ENCODE measurements at places on chromosomes 3 and 15. TPM values are rescaled to one million over a fixed set of nuclear protein-coding genes. Genes with fewer than 3 reads are reported as not detected.

GRCh38 chr15:88487796-88488523, 20.5 kb downstream of the MRPS11 start:
- no peak for DNase-seq

- DNase-seq: no peak
These were observed 12.8 kb upstream of the UTS2B start for GRCh38 chr3:191343115-191343514.

- no peak for DNase-seq
These were observed 263.3 kb downstream of the NEK10 start for GRCh38 chr3:27105904-27106303.

DNA sequence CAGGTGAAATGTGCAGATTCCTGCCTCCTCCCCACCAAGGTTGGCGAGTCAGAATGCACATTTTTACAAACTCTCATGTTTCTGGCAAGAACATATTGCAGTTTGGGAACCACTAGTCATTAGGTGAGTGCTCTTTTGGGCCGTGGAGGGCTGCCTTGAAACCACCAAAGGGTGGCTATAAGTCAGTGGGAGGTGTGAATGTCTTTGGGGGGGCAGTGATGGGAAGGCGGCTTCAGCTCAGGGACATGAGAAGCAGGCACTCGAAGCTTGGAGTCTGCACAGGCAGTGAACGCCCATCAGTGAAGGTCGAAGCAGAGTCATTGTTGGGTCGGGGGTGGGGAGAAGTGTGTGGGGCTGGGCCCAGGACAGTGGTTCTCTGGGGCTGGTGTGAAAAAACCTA, 1.1 kb downstream of the NOX5 start:
- no peak for DNase-seq

GPR176 gene
- total RNA-seq: 27.1 TPM

ASB14 gene
- total RNA-seq: not detected

SEC11A gene
- total RNA-seq: 40.7 TPM

- DNase-seq: no peak
These were observed 131.9 kb downstream of the B3GALNT1 start for GRCh38 chr3:160973067-160973809.

- DNase-seq: no peak
These were observed 15.6 kb downstream of the CLDN1 start for GRCh38 chr3:190306513-190307163.

RBM5 gene
- 201 TPM for total RNA-seq

DNA sequence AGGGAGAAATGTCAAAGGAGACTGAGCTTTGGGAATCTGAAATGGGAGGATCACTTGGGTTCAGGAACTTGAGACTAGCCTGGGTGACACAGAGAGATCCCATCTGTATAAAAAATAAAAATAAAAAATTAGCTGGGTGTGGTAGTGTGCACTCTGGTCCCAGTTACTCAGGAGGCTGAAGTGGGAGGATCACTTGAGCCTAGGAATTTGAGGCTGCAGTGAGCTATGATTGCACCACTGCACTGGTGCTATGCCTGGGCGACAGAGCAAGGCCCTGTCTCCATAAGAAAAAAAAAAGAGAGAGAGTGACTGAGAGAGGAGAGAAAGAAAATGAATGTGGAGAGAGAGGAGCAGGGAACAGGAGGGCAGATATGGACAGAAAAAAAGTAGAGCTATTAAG, 72.8 kb downstream of the SENP2 start:
- DNase-seq: no peak

DNA sequence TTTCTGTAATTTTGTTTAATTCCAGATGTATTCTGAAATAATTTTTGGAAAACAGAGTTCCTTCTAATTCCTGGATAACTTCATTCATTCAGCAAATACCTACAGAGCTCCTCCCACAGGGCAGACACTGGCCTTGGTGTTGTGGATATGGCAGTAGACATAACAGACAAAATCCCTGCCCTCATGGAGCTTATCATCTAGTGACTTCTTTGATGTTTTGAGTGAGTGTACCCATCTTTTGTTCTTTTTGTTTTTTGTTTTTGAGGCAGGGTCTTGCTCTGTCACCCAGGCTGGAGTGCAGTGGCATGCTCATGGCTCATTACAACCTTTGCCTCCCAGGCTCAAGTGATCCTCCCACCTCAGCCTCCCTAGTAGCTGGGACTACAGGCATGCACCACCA, 21.1 kb downstream of the DET1 start:
- DNase-seq: no peak

IL17RD gene
- total RNA-seq: 8.8 TPM

DNA sequence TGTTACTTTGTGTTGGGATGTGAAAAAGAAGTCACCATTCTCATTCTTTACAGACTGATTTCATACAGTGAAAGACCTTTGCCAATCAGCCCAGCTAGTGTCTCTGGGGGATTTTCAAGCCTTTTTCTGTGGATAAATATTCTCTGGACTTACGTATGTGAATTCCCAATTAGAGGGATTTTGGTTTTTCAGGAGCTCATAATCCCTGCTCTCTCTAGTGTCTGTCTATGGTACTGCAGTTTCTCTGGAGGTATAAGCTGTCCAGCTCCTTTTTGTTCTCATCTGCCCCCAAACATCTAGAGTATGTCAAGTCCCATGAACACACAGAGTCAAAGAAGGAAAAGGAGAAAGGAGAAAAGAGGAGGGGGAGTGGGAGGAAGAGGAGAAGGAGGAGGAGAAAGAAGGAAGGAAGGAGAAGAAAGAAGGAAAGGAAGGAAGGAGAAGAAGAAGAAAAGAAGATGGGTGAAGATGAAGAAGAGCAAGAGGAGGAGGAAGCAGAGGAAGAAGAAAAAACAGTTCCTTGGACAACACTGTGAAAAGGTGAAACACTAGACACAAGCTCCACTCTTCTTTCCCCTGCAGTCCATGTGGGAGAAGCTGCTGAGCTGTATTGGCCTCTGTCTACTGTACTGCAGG, 218.6 kb downstream of the GREM1 start:
- no peak for DNase-seq

- no peak for DNase-seq
These were observed 15.1 kb downstream of the U2SURP start for GRCh38 chr3:143016321-143016972.

GRCh38 chr3:61114316-61114953, 136.8 kb downstream of the FHIT start:
- DNase-seq: no peak

GRCh38 chr15:70752193-70752635, 11.1 kb downstream of the UACA start:
- DNase-seq: no peak

CD200R1 gene
- total RNA-seq: 1.2 TPM

DNAH1 gene
- 18.1 TPM for total RNA-seq

DNA sequence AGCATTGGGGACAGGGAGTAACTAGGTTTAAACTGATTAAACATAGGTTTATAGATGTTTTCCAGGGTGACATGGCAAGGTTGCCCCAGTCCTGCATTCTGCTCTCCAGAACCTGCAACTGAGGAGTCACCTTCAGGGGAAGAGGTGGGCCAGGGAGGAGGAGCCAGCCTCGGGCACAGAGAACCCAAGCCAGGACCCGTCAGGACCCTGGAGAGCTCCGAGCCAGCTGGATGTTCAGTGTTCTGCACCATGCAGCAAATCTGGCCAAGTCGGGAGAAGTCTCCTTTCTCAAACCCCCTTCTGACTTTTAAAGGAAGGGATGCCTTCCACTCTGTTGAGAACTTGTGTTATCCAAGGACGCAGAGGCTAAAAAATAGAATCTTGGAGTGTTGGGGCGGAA, 62.1 kb upstream of the SLC6A11 start:
- no peak for DNase-seq

DNA sequence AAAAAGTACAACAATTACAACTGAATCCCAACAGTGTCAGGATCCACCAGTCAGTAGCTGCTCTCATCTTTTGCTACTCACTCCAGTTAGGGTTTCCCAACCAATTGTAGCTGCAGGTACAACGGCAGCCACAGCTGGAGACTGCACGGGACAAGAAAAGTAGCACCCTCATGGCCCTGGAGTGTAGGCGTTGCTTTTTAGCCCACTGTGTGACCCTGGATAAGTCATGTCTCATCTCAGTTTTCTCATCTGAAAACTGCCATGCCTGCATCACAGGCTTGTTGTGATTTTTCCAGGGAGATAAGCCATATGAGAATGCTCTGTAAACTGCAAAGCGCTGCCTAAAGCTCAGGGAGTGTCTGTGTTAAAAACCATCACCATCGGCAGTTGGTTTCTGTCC, 535.6 kb upstream of the IL12A start:
- DNase-seq: no peak

DNA sequence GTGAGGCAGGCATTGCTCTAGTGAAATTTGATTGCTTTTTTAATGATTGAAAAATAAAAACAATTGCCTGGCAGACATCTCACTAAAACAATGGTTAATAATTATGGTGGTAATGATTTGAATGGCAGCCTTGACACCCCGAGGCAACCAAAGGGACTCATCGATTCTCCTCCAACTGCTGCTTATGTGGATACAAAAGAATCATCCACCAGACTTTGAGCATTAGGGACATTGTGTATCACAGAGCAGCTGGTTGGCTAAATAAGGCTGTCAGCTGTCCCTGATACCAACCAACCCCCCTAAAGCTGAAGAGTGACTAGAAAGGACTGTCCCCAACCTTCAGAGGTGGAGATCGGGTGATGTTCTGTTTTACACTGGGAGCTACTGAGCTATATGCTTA, 1.7 kb upstream of the CD47 start:
- no peak for DNase-seq

TIGIT gene
- total RNA-seq: 1.1 TPM

- no peak for DNase-seq
These were observed 703.3 kb upstream of the LMCD1 start for GRCh38 chr3:7798276-7798675.

CYP19A1 gene
- total RNA-seq: not detected

DNA sequence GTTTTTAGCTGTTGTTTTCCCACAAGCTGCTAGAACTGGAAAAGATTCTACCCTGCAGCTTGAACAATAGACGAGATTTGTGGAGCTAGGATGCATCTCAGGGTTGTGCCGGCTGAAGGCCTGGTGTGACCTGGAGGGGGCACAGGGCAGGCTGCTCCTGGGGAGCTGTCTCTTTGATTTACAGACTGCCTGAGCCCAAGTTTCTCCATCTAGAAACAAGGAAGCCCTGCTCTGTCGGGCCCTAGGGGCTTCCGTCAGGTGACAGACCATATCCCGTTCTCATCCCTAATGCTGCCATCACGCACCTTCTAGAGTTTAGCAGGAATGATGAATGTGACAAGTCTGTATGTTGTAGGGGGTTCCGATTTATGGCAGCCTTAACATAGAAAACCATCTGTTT, 7.9 kb upstream of the CPNE9 start:
- no peak for DNase-seq

GRCh38 chr15:28913171-28913765, 27.5 kb downstream of the APBA2 start:
- DNase-seq: no peak

GRCh38 chr3:60149501-60149900, 1099.7 kb upstream of the CFAP20DC start:
- DNase-seq: no peak

GRCh38 chr3:41073190-41073589, 126.1 kb upstream of the CTNNB1 start:
- no peak for DNase-seq

ATP13A5 gene
- 2.2 TPM for total RNA-seq

SERP1 gene
- 59.2 TPM for total RNA-seq

DNA sequence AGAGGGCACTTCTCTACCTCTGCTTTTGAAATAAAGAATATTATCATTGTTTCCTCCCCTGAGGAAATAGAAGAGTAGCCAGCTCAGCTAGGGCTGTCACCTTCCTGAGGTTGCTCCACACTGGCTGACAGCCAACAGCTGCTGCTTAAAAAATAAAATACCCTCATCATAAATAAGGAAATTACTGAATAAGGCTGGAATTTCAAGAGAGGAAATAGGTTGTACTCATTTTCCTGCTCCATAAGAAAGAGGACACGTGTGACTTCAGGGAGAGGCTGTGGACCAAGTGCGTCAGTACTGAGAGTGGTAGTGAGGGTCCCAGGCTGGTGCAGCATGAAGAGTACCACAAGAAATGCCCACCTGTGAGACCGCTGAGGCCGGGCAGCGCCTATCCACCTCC, 8.1 kb upstream of the C2CD4B start:
- DNase-seq: no peak

SLCO2A1 gene
- 3.4 TPM for total RNA-seq

DNA sequence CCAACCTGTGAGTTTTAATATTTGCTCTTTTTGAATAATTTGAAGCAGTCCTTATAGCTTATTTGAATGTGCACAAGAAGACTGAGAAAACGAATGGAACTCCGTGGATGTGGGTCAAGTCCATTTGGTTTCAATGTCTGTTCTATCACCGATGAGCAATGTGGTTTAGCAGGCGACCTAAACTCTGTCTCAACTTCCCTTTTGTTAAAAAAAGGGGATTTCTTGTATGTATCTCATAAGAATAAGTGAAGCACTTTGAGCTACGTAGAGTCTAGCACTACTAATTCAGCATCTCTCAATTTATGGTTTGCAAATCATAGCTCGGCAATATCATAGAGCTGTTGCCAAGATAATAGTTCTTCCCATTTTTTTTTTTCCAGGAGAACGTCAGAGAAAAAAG, 4.6 kb upstream of the SKIL start:
- no peak for DNase-seq

- DNase-seq: no peak
These were observed 164.7 kb downstream of the CTNNB1 start for GRCh38 chr3:41363830-41364523.

DNA sequence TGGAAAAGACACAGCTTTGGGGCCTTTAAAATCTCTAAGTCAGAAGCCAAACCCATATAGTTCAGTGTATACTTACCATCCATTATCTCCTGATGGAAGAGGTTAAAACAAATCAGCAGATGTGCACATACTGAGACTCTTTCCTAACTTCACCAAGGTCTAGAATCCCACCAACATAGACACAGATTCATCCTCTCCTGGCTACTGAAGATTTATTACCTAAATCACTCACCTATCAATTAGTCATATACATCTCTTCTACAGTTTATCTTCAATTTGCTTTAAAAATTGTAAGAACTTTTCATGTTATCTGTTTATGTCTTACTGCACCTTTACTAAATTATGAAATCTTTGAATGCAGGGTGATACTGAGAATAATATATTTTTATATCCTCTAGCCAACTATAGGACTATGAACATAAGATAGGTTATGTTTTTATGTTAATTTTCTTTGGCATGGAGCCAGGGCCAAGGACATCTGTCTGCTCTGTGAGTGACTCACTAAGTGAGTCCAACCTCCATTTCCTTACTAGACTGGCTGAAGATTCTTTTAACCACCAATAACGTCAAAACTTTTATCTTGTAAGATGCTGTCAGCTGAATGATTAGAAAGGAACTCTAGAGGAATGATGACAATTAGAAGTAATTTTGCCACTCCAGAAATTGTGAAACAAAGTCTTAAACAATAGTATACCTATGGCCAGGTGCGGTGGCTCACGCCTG, 397.6 kb downstream of the FOXP1 start:
- no peak for DNase-seq

DNA sequence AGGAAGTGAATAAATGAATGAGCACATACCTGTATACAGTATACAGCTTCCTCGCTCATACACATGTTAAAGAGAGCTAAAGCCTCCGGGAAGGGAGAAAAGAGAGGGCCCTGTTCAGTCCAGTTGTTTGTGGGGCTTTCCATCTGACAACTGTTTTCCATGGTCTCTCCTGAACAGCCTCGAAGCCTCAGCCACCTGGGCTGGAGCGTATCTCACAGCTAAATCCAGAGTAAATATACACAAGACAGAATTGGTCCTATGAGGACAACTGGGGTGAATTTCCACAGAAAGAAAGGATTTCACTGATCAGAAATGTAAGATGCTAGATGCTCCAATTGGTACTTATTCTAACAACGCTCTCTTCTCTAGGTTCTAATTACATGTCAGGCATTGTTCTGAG, 103.5 kb downstream of the LIPC start:
- no peak for DNase-seq

SCN10A gene
- total RNA-seq: not detected

All from dorsolateral prefrontal cortex (tissue), 122 donors.